ENCODE measurements at places on chromosomes 2 and 18. TPM values are rescaled to one million over a fixed set of nuclear protein-coding genes. Genes with fewer than 3 reads are reported as not detected.
A peak's percentile ranks its signal among the peaks of the same experiment; 100 is the strongest.

- no peak for DNase-seq
Observed at GRCh38 chr2:21930226-21930625, 806.5 kb downstream of the TDRD15 start.

The DIPK1C gene
- total RNA-seq, result not detected

The ASPRV1 gene
- total RNA-seq, result 0.12 TPM

DNA sequence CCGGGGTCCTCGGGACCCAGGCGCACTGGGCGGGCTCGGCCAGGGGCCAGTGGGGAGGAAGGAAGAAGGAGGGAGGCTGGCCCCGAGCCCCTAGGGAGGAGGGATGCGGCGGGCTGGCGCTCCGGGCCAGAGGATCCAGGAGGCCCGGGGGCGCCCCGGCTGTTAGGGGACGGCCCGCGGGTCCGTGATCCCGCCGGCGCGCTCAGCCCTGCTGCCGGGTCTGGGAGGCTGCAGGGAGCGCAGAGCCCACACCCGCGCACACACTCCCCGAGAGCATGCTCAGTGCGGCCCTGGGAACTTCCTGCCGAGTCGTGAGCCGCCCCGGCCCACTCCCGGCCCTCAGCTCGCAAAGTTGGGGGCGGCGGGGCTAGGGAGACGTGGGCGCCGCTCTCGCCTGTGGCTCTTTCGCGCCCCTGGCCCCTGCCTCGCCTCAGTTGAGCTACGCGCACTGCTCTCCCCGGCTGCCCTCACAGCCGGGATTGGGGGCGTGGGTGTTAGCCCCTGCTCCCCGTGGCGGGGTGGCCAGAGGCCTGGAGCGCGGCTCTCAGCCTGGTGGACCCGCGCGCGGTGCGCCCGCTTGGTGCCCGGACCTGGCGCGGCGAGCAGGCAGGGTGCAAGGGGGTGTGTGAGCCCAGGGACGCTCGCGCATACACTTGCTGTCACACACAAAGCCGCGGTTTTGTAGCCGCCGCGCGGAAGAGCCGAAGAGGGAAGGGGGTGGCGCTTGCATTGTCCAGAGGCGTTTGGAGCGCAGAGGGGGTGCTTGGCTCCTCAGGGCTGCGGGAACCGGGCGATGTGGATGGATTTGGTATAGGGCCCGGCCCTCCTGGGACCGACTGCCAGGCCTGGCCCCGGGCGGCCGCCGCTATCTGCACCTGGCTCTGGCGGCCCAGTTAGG, 132.9 kb upstream of the MGAT5 start:
- DNase-seq, result peak; percentile 28

GRCh38 chr2:133157141-133157540, 411.1 kb downstream of the NCKAP5 start:
- no peak for DNase-seq

Measured in NCI-H460 (cell line).